ENCODE measurements at places on chromosomes 12 and 14.

DNA sequence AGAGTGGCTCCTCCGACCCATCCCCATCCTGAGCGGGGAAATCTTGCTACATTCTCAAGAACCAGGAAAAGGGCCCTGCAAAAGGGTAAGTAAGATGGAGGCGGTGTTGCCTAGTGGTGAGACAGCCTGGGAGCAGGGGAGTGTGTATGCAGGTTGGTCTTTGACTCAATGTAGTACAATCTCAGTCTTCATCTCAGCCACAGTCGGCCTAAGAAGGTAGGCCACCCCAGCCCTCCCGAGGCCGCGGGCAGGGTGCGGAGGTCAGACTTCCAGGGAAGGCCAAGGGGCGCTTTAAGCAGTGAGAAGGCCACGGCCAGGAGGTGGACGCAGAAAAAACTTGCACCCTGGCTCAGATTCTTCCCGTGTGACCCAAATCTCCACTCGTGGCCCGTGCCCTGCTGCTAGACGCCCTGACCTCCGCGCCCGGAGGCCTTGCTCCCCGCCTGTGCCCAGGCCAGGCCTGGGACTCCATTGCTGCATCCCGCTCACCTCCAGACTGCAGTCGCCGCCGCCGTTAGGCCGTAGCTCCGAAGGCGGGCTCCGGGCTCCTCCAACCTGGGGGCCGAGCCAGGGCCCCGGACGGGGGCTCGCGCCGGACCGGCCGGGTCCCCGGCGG lies 435 bp downstream of the FOXM1 start:
- peak; percentile 16 for DNase-seq

GRCh38 chr14:81927070-81927469 lies 393.4 kb upstream of the SEL1L start:
- no peak for DNase-seq

GRCh38 chr12:131831635-131832041 lies 3.4 kb downstream of the MMP17 start:
- DNase-seq = no peak

- no peak for DNase-seq
These were observed 218.4 kb downstream of the BCAT1 start for GRCh38 chr12:24730489-24730896.

DNA sequence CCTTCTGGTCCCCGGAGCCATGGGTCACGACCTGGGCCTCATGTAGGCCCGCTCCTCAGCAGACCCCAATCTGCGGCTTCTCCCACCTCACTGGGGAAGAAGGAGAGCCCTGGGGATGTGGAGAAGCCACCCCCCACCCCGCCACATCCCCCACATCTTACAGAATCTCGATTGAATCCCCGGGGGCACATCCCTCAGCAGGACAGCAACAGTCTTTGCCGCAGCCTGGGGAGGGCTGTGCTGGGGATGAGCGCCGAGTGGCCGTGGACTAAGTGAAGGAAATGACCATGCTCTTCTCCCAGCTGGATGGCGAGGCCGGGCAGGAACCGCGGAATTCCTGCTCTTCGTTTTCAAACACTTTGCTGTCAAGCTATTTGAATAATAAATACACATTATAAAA lies 169.0 kb upstream of the RTL1 start:
- DNase-seq = no peak

DNA sequence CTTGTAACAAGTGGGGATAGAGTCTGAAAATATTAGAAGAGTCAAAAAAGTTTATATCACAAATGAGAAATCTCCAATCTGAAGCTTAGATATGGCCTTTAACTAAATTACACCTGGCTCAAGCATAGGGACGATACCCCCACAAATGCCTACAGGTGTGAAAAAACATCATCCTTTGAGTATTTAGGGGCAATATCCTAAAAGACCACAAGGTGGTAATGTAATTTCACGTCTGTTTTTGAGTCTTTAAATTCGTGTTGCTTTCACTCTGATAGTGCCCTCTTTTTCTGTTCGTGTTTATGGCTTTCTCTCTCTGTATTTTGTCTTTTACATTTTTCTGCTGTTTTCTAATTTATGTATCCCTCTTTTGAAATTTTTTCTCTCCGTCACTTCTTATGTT lies 84.3 kb downstream of the ETNK1 start:
- no peak for DNase-seq

DNA sequence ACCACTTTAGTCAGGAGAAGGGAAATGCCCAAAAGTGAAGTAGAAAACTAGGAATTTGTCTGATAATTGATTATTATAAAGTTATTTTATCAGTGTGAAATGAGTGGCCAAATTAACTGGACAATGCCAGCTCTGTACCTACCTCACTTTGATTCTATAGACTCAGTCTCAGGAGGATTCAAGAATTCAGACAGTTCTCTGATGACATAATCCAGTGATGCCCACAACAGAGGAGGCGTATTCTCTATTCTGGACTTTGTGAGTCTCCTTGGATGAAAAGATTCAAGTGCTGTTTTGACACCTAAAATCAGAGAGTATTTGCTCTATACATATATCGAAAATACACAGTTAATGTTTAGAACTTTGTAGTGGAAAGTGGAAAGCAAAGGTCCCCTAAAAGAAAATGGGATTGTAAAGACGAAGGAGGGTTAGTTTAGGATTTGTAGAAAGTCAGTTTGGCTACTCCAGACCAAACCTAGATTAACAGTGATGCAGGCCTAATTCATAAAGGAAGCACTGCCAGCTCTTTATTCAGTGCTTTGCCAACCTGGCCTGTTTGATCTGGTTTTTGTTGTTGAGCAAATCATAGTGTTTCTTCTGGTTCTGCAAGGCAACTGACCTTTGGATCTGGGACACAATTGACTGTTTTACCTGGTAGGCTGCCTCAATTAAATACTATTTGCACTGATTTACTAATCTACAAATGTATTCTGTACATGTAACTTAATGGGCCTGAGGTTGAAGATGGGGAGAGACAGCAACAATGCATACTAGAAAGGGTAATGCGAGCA lies 67.4 kb downstream of the DAD1 start:
- DNase-seq = no peak
